Foreskin fibroblast (primary cell): ENCODE measurements at places on chromosomes 7 and 10.

GRCh38 chr10:49310460-49310859, 11.5 kb downstream of the C10orf71 start:
- no peak for DNase-seq

GRCh38 chr7:30713392-30713791, 31.1 kb upstream of the CRHR2 start:
- DNase-seq, result no peak

DNA sequence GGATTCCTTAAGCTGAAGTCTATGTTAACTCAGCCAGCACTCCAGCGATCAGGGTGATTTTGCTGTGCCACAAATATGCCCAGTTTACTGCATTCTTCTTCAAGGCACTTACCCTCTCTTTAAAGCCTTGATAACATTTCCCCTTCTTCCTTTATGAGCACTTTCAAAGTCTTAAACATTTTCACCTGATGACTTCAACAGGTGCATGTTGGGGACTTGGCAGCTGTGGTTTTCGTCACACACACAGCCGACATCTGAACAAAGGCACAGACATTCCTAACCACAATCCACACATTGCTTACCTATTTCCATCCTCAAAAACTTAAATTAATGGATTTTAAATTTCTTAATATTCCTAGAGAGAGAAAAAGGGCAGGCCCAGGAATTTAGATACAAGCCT, 331.5 kb downstream of the CRPPA start:
- no peak for DNase-seq

- DNase-seq, result peak; percentile 69
Observed at GRCh38 chr10:49527061-49527460, 11.9 kb downstream of the ERCC6 start.

DNA sequence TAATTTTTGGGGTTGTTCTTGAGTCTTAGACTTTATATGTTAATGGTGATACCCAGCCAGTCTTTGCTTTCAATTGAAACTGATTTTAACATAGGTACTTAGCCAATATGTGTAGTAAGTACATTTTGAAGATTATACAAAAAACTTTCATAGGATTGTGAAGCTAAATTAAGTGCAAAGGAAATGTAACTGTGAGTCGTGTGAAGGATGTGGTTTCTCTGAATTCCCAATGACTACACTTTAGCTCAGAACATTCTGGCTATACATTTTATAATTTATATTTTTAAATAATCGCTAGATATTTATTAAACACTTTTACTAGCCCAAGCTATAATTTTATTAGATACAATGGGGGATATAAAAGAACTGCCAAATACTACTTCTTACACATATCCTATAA, 359.3 kb downstream of the PCLO start:
- DNase-seq, result peak; percentile 26

GRCh38 chr10:12103802-12104201, 25.7 kb upstream of the SEC61A2 start:
- DNase-seq, result no peak
